Activated CD8-positive, alpha-beta memory T cell treated with anti-CD3 and anti-CD28 coated beads for 4 hours (primary cell): ENCODE measurements at places on chromosomes 6 and 20.
A peak's percentile ranks its signal among the peaks of the same experiment; 100 is the strongest.

GRCh38 chr20:22862671-22863230 is 172.4 kb upstream of the SSTR4 start:
- DNase-seq, result no peak

- no peak for DNase-seq
Observed at GRCh38 chr6:118542184-118542952, 5.7 kb upstream of the PLN start.

GRCh38 chr6:168789699-168790098 is 348.7 kb downstream of the SMOC2 start:
- no peak for DNase-seq

DNA sequence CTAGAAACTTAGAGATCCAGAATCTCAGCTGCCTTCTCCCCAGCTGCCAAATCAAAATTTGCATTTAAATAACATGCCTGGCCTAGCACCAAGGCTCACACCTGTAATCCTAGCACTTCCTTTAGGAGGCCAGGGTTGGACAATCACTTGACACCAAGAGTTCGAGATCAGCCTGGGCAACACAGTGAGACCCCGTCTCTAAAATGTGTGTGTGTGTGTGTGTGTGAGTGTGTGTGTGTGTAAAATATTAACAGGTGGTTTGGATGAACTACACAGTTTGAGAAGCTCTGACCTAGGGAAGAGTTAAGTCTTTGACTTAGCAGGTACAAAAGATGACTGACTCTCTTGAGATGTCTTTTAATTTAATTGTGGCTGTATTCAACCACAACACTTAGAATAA is 20.2 kb upstream of the CD2AP start:
- DNase-seq, result no peak

DNA sequence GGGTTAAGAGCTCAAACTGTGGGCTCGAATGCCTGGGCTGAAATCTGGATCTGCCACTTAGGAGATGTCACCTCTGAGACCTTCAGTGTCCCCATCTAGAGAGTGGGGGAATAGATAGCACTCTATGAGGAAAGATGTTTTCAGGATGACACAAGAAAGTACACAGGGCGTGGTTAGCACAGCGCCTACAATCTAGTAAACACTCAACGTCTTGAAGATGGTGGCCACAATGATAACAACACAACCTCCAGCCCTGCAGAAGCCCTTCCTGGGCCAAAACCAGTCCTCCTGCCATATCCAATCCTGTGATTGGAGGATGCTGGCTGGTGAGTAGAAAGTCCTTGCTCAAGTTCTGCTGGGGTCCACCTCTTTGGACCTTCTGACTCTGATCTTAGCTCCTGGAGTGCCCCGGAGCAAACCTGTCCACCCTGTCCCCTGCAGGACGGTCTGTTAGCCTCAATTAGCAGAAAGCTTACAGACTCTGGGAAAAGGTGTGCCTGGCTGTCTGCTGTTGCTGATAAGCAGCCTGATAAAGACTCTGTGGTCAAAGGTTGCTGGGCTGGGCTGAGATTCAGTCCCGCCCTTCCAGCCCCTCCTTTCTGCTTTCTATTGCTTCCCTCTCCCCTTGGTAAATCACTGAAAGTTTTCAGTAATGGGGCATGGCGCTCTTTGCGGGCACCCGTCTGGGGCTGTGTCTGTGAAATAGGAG is 8.2 kb downstream of the EDN3 start:
- DNase-seq, result no peak

GRCh38 chr6:106439459-106439858 is 78.9 kb downstream of the CRYBG1 start:
- DNase-seq, result no peak

DNA sequence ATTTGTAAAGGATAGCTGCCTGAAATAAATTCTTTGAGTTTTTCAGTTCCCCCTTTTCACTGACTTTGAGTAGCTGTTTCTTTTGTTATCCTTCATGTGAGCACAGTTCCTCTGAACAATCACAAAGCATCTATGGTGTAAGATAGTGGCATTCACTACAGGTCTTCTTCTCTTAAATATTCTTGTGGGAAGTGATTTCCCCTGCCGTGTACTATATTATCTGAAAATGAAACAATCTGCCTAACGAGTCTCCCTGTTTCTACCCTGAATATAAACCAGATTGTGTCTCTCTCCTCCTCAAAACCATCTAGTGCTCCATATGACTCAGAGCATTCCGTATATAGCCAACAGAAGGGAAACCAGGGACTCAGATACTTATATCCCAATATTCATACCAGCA is 380.1 kb upstream of the SOX4 start:
- DNase-seq, result no peak

GRCh38 chr6:150600010-150600300 is 270 bp downstream of the PLEKHG1 start:
- DNase-seq, result no peak

GRCh38 chr20:41902346-41902745 is 284.2 kb upstream of the CHD6 start:
- DNase-seq, result no peak

DNA sequence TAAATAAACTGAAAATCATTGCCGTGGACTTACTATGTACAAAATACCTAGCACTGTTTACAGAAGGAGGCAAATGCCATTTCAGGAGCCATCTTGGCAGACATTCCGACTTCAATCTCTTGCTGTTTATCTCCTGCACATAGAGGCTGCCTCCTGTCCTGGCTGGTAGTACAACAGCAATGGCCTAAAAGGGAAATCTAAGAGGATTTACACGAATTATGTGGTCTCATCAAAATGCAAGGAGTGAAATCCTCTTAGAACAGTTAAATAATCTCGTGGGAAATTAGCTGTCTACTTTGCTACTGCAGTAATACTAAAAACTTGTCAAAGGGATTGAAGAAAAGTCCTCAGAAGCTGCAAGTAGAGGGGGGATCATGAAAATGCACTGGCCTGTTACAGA is 82.2 kb upstream of the SLC2A12 start:
- DNase-seq, result no peak

GRCh38 chr20:61419010-61419409 is 166.9 kb downstream of the CDH4 start:
- DNase-seq, result no peak

GRCh38 chr6:166379800-166380199 is 2.9 kb downstream of the MPC1 start:
- no peak for DNase-seq

DNA sequence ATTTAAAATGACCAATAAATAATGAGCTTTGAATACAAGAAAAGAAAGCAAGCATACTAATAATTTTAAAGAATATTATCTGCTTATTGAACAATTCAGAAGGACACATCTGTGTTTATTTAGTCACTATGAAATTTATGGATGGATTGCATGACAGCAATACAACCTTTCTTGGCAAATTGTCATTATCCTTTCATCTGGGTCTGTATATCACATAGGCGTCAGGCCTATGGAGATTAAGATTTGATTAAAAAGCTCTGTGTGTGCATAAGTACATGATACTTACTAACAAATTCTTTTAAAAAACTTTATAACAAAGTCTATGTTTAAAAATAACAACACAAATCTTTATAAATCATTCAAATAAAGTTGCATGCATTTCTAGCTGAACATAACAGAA is 1394.4 kb downstream of the KHDRBS2 start:
- no peak for DNase-seq

DNA sequence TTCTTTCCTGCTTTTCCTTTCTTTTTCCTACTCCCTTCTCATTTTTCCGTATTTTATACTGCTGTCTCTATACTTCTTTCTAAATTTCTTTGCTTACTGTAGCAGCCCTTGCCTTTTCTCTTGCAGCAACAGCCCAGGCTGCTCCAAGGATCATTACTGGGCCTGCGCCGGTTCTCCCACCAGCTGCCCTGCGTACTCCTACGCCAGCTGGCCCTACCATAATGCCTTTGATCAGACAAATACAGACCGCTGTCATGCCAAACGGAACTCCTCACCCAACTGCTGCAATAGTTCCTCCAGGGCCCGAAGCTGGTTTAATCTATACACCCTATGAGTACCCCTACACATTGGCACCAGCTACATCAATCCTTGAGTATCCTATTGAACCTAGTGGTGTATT is 148.8 kb downstream of the QKI start:
- DNase-seq, result no peak

DNA sequence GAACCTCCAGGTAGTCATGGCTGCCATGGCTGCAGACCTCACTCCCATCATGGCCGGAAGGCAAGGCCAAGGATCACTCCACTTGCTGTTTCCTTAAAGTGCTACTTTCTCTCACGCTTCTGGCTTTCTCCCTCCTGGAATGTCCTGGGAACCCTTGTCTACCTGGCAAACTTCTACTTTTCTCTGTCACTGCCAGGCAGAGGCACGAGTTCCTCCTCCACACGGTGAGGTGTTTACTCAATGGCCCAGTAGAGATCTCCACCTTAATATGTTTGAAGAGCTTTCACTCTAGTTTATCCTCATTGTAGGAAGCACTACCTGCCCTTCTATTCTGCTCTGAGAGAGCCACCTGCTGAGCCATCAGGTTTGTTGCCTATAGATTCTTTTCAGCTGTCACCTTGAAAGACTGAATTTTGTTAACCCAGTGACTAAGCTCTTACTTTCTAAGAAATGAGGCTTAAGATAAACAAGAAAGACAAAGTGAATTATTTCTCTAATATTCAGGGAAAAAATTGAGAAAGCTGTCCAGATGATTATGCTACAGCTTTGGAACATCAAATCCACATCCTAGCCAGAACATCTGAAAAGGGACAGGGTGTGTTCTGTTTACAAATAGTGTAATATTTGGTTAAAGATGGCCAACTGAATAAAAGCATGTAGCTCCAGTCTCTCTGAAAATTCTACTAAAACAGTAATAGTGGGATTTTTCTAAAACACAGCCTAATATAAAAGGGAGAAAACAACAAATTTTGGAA is 54.9 kb downstream of the PLAGL1 start:
- no peak for DNase-seq

DNA sequence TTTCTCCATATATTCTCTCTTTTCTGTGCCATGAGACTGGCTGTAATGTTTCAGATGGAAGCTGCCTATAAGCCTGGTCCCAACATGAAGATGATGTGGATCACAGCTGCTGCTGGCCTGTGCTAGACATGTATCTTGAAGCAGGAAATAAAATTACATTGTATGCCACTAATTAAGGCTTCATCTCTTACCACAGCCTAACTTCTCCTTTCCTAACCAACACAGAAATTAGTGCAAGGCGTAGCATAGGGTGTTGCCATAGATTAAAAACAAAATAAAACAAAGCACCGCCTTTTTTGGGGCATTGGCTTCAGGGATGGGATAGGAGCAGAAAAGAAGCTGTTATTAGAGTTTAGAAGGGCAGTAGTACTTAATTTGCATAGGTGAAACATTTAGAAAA is 4.7 kb upstream of the SLC17A4 start:
- DNase-seq, result no peak

GRCh38 chr20:10478205-10478604 is 43.1 kb downstream of the SLX4IP start:
- DNase-seq, result no peak

- no peak for DNase-seq
Observed at GRCh38 chr6:157106487-157106886, 216.8 kb downstream of the TMEM242 start.

DNA sequence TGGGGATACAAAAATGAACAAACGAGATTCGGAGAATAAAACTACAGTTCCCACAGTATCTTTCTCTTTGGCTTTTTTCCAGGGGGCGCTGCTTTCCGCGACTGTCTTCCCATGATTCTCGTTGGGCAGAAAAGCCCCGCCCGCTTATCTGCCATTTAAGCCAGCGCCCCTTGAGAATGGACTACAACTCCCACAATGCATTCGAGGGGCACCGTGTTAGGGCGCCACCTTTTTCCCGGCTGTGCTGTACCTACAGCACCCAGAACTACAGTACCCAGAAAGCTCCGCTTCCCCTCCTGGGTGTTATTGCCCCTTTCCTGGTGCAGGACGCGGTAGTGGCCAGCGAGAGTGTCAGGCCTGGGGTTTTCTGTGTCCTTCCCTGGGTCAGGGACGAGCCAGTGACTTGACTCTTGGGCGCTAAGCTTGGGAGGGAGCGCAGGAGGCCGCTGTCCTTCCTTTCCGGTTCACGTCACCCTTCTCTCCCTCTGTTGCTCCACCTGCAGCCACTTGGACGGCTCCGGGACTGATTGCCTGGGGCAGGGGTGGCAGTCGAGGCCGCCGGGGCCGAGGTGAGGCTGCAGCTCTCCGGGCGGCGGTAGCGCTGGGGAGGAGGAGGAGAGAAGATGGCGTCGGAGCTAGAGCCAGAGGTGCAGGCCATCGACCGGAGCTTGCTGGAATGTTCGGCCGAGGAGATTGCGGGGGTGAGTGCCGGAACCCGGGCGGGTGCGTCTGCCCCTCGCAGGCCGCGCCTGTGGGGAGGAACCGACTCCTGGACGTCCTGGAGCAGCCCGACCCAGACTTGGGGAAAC is at the start of gene UBR2:
Gene UBR2, plus strand, starts transcription at position 333 of the 809 bp plus-strand sequence. Its CDS starts 291 bp downstream, at position 624.
- DNase-seq, result peak; percentile 93

- DNase-seq, result no peak
Observed at GRCh38 chr6:133583907-133584427, 304.9 kb upstream of the TCF21 start.

DNA sequence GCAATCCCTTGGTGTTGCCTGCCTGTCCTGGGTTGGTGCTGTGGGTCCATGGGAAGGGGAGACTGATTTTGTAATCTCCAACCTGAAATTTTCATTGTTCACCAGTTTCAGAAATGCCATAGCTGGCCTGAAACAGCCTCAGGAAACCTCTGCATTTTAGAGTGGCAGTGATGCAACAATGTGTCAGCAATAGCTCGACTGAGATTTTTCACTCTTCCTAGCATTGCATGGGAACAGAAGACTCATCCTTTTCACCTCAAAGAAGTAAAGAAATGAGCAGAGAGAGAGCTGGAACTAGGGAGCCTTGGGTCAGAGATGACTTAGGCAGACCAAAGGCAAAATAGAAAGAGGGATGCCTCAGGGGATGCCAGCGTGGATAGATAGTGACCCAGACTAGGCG is 23.7 kb upstream of the TMEM14A start:
- DNase-seq, result no peak

DNA sequence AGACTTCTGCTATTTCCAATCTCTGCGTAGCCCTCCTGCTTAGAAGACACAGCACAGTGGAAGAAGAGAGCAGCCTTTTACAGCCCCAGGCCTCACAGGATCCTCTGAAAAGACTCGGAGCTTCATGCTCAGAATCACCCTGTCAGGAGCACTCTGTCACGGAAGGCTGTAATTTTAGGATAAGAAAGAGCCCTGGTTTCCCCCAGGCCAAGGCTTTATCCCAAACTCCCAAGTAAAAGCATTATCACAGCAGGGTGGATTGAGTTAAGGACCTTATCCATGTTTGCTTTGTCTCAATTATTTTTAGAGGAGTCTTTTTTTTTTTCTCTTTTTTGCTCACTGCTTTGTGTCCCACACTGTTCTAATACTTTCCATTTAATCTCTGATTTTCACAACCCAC is 39.2 kb downstream of the ANKS1A start:
- DNase-seq, result no peak
